ENCODE measurements at places on chromosomes 3 and 15.
A peak's percentile ranks its signal among the peaks of the same experiment; 100 is the strongest.

- H3K4me1 ChIP-seq, result peaks cover 15% of the 10 kb centered on the region
- H3K4me3 ChIP-seq, result no peak overlapping the region
- H3K36me3 ChIP-seq, result no peaks in the 10 kb centered on the region
- H3K27me3 ChIP-seq, result peaks cover 2% of the 10 kb centered on the region
- DNase-seq, result no peak
Observed at GRCh38 chr3:53495520-53496391, 1.3 kb downstream of the CACNA1D start.

DNA sequence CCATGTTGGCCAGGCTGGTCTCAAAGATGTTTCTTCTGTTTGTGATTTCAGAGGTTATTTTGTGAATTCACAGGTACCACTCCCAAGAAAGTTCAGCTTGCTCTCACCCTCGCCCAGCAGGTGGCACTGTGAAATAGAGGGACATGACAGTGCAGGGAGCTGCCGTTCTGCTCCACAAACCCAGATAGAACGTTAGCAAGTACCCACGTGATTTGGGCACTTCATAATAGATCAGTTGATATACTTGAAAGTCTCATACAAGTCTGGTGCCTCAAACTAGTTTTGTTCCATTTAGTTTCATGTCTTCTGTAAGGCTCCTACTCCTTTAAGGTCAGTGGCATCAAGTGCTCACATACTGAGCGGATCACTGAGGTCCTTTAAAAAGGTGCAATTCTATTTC is 45.5 kb downstream of the FILIP1L start:
- H3K27ac ChIP-seq, result no peak overlapping the region
- H3K27me3 ChIP-seq, result no peaks in the 10 kb centered on the region
- H3K4me1 ChIP-seq, result 0 out of 2 replicates have a peak, but pooled peaks cover 2% of the 10 kb centered on the region
- no peak overlapping the region for H3K4me3 ChIP-seq
- no peaks in the 10 kb centered on the region for H3K36me3 ChIP-seq

DNA sequence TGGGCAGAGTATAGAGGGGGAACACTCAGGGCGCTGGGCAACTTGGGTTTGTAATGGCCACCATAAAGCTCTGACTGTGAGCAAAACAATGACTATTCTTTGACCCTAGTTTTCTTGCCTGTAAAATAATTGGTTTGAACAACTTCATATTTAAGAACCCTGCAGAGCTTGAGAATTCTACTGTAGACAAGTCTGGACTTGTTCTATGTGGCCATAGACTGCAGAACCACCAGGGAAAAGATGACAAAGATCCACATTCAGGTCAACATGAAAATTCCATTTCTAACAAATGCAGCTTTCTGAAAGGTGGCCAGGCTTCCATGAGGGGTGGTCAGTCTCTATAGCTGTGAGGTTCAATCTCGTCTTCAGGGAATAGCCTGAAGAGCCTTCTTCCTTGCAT is 239.4 kb upstream of the LRRN1 start:
- no peaks in the 10 kb centered on the region for H3K27me3 ChIP-seq
- no peak for DNase-seq
- no peak overlapping the region for H3K4me3 ChIP-seq
- no peaks in the 10 kb centered on the region for H3K4me1 ChIP-seq
- H3K27ac ChIP-seq, result no peak overlapping the region

GRCh38 chr3:30643763-30644462 is 37.5 kb downstream of the TGFBR2 start:
- H3K4me1 ChIP-seq, result no peaks in the 10 kb centered on the region
- H3K36me3 ChIP-seq, result no peaks in the 10 kb centered on the region
- H3K4me3 ChIP-seq, result no peak overlapping the region

- H3K27me3 ChIP-seq, result peaks cover 43% of the 10 kb centered on the region
- H3K4me1 ChIP-seq, result no peaks in the 10 kb centered on the region
- H3K36me3 ChIP-seq, result no peaks in the 10 kb centered on the region
- H3K27ac ChIP-seq, result no peak overlapping the region
Observed at GRCh38 chr3:194880940-194881925, 195.6 kb downstream of the FAM43A start.

- no peak overlapping the region for H3K27ac ChIP-seq
- no peak overlapping the region for H3K4me3 ChIP-seq
- H3K36me3 ChIP-seq, result no peaks in the 10 kb centered on the region
- no peaks in the 10 kb centered on the region for H3K27me3 ChIP-seq
- no peaks in the 10 kb centered on the region for H3K4me1 ChIP-seq
Observed at GRCh38 chr3:54822206-54822605, 105.7 kb downstream of the LRTM1 start.

DNA sequence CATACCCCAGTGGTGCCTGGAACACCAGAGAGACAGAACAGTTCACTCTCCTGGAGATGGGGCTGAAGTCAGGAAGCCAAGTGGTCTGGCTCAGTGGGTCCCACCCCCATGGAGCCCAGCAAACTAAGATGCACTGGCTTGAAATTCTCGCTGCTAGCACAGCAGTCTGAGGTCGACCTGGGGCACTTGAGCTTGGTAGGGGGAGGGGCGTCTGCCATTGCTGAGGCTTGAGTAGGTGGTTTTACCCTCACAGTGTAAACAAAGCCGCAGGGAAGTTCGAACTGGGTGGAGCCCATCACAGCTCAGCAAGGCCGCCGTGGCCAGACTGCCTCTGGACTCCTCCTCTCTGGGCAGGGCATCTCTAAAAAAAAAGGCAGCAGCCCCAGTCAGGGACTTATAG is 272.0 kb downstream of the KLF13 start:
- peaks cover 4% of the 10 kb centered on the region for H3K27me3 ChIP-seq
- no peak overlapping the region for H3K27ac ChIP-seq
- H3K36me3 ChIP-seq, result no peaks in the 10 kb centered on the region
- peak; percentile 16 for DNase-seq

DNA sequence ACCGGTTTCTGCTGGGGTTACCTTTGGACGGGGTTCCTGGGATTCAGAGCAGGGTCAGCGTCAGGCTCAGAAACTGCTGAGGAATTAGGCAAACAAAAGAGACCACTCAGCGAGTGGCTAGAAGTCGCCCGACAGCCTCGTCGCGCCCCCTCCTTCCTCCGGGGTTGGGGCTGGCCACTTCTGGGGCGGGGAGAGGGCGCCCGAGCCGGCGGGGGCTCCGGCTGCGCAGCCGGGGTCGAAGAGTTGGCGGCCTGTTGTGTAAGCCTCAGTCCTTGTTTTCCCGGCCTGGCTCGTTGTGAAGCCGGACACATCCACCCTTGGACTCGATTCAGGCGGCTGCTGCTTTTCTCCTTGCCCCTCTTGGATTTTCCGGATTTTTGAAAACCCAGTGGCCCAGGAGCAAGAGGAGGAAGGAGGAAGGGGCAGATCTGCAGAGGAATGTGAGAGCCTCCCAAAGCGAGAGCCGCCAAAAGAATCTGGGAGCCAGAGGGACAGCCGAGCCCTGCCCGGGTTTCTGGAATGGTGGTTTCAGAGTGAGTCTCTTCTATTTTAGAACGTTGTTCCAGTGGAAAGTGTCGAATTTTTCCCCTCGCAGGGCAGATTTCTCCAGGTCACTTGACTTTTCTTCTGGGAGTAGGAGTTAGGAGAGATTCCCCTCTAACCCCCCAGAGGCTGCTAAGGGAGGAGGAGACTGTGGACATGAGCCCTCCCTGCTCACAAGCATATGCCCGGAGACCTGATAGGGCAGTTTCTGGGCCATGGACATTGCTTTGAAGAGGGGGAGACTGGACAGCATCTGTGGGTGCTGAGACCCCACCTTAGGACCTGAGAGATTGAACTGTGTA is 666 bp downstream of the SNX33 start:
- H3K4me3 ChIP-seq, result peak overlapping the region; percentile 79
- DNase-seq, result peak; percentile 56
- no peaks in the 10 kb centered on the region for H3K27me3 ChIP-seq
- peak overlapping the region; percentile 81 for H3K27ac ChIP-seq
- peaks cover 66% of the 10 kb centered on the region for H3K4me1 ChIP-seq
- peaks cover 15% of the 10 kb centered on the region for H3K36me3 ChIP-seq
